ENCODE measurements at places on chromosomes 3 and 15.
A peak's percentile ranks its signal among the peaks of the same experiment; 100 is the strongest.

DNA sequence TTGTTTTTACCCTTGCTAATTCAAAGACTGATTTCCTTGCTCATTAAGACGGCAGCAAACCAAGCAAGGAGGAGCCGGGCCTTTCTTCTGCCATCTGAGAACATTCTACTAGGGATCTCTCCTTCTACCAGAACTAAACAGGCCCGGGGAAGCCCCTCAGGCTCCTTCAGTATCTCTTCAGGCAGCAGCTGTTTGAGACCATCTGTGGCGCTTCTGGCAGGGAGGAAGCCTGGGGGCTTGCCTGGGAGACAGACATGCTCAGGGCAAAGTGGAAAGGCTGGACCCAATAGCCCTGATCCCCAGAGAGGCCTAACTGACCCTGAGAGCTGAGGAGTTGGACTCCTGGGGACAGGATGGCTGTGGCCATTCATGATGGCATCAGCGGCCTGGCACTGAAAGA lies 67.9 kb downstream of the FEM1B start:
- no peak for DNase-seq

GRCh38 chr3:189361103-189361835 lies 189.5 kb downstream of the TPRG1 start:
- DNase-seq: peak; percentile 46

GRCh38 chr3:100993309-100993708 lies at the start of gene ABI3BP:
TSS of gene ABI3BP (minus strand) at chr3:100993421. CDS start at chr3:100993384, 37 bp downstream.
- DNase-seq: peak; percentile 76

DNA sequence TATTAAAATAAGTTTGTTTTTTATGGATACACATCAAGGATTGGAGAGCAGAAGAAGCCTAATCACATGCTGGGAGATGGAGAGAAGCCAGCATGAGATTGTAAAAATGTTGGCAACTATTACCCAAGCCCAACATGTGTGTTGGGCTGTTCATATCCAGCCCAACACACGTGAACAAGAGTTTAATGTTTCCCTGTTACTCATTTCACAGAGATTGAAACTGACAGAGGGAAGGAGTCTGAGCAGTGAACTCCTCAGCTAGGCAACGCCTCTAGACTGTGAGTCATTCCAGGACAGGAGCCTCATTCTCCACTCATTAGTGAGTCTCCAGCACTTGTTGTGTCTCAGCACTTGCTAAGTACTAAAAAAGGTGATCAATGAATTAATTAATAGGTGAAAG lies 43.2 kb upstream of the CMSS1 start:
- peak; percentile 84 for DNase-seq

DNA sequence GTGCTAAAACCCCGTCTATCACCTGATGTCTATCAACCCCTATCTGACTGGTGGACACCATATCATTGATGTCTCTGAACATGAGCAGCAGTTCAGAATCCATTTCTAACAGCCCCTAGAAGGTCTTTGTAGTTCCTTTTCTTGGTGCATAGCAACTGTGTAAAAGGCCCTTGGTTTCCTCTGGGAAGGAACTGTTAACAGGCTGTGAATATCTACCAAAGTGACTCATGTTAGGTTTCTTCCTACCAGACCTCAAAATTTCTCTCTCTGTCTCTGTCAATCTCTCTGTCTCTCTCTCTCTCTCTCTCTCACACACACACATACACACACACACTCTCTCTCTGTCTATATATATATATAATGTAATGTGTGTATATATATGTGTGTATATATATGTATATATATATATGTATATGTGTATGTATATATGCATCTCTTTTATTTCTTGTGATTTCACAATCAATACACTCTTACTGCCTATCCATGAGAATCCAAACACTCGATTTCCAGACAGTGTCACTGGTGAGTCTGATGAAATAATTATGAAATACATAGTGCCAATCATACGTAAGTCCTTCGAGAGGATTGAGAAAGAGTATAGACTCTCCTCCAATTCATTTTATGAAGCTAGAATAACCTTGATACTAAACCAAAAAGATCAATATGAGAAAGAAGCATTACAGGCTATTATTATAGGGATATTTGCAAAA lies 335.9 kb upstream of the SLCO3A1 start:
- peak; percentile 64 for DNase-seq

- peak; percentile 40 for DNase-seq
Measured at GRCh38 chr3:94115482-94115881, 52.6 kb downstream of the NSUN3 start.

DNA sequence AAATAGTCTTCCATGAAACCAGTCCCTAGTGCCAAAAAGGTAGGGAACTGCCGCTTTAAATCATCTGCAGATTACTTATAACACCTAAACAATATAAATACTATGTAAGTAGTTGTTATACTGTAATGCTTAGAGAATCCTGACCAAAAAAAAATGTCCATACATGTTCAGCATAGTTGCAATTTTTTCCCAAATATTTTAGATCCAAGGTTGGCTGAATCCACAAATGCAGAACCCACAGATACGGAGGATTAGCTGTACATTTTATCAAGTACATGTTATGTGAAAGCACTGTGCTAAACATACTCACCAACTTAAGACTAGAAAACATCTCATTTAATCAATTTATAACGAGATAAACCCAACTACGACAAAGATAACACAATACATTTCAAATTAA lies 9.3 kb downstream of the MSL2 start:
- peak; percentile 42 for DNase-seq

GRCh38 chr15:49901321-49901720 lies 217.7 kb downstream of the ATP8B4 start:
- DNase-seq: no peak

DNA sequence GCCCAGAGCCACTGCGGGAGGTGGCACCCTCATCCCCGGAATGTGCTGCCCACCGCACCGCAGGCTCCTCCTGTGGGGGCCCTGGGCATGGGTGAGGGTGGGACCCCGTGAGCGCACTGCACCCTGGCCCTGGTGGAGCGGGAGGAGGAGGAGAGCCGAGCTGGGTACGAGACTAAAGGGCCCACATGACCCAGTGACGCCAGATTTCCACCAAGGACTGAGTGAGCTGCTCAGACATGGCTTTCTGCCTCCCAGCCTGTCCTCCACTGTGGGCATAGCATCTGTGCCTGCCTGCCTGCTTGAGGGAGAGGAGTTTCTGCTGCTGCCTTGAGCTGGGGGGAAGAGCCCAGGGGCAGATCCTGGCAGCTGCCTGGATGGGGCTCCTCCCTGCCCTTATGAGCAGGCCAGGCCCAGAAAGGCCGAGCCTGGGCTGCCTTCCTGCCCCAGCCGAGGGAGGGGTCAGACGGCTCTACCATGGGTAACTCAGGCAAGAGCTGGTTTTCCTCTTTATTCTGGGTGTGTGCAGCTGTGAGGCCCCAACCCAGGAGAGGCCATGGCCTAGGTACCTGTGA lies 88.4 kb downstream of the VGLL4 start:
- no peak for DNase-seq

DNA sequence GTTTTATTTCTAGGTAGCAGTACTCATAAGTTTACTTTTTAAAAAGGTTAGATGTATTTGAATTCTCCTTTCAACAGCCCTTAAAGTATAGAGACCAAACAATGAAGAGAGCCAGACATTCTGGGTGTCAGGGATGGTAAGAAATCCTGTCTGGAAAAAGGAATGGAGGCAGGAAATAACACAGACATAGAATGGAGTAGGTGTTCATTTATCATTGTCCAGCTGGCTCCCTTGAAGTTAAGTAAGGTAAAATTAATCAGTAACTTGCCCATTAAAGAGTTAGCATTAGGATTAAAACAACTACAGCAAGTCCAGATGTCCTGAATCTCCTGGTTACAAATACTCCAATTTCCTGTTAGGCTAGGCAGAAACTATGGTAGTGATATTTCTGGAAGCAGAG lies 13.5 kb upstream of the SUCNR1 start:
- DNase-seq: peak; percentile 82

GRCh38 chr15:51260202-51260601 lies 78.2 kb downstream of the CYP19A1 start:
- DNase-seq: peak; percentile 49

DNA sequence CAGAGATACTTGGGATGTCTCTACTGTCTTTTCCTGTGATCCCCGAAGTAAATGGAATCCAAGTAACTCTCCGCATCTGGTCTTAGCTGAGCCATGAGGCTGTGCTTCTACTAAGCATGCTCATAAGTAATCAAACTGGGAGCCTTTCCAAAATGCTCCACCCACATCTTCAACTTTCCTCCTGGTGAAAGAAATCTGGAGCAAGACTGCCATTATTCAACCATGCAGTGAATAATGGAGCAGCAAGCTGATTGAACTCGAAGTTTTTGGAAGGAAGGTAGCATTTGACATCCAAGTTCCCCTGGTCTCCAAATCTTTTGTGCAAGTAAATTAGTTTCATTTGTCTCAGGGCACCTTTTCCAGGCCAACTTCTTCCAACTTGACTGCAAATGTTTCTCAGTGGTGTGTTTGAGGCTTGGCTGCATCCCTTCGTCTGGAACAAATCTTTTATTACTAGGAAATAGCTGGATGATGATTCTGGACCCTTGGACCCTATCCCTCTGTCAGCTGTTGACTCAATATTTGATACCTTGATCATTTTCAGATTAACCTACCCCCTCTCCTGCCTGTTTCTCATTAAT lies 19.4 kb downstream of the GXYLT2 start:
- DNase-seq: peak; percentile 93

- no peak for DNase-seq
Measured at GRCh38 chr3:143266927-143267326, 147.4 kb downstream of the CHST2 start.

GRCh38 chr3:56857178-56857577 lies 55.4 kb upstream of the ARHGEF3 start:
- no peak for DNase-seq

DNA sequence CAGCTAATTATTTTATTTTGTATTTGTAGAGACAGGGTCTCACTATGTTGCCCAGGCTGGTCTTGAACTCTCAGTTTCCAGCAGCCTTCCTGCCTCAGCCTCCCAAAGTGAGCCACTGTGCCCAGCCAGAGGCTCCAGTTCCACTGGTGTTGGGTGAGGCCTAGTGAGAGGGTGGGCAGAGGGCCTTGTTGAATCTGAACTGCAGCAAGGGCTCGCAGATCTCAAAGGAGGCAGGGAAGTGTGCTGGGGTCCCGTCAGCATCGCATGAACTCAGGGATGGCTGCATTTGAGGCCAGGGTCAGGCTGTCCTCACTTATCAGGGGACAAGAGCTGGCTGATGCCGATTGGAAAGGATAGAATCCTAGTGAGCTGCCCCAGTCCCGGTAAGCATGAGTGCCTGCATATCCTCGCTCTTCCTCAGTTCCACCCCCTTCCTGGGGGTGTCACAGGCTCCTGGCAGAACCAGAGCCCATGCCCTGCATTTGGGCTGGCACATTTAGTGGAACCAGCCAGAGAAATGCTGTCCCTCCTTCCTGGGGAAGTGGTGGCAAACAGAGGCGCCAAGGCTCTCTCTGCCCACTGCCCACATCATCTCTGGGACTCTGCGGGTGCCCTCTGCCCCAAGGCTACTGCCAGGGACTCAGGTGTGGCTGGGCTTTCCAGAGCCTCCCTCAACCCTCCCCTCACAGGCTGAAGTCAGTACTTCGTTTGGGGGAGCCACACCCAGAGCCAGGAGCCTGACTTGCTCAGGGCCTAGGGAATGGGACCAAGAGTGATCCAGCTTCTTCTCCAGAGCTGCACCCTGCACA lies 24.1 kb downstream of the ALS2CL start:
- DNase-seq: no peak

DNA sequence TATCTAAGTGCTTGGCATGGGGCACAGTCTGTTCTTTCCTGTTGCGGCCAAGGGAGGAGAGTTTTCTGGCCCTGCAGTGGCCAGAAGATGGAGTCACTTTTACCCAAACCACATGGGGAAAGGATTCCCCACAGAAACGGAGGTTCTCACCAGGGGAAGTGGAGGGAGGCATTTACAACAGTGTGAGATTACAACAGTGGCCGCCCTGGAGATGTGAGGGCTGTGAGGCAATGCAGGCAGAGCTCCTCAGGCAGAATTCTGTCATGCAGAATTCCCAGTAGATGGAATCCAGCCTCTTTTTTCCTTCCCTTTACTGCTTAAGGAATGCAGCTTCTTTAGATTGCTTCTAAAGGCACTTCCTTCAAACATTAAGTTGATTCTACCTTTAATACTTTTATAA lies 83.1 kb downstream of the CACNA1D start:
- no peak for DNase-seq

DNA sequence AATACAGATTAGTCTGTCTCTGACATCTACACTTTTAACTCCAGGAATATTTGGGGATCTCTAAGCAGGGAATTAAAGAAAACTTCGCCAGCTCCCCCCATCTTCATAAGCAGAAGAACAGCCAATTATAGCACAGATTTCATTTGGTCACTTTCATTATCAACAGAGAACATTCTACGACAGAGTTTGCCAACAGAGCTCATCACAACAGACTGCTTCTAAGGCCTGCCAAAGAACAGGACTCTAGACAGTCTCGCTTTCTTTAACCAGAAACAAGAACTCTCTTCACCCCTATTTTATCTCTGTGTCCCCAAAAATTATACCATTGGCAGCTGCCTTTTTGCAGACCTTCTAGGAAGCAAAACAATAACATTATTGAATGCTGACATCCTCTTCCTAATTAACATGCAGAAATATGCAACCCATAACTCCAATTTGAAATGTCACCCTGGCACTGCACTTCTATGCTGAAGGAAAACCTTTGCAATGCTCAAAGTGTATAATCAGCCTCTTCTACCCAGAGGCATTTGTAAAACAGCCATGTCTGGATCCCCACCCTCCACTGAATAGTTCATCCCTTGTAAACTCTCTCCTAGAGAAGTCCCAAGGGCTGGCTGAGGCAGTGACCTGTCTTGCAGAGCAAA lies 552.8 kb downstream of the MAGI1 start:
- no peak for DNase-seq

DNA sequence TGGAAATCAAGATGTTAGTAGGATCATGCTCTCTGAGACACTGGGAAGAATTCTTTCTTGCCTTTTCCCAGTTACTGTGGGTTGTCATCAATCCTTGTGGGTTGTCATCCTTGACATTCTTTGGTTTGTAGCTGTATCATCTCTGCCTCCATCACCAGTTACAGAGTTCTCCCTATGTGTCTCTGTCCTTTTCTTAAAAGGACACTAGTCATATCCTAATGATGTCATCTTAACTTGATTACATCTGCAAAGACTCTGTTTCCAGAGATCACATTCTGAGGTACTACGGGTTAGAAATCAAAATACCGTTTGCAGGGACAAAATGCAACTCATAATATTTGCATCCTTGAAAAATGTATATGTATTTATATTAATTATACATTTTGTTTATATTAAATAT lies 500.4 kb downstream of the ZBBX start:
- DNase-seq: no peak

- DNase-seq: no peak
Measured at GRCh38 chr3:53092216-53092615, 38.0 kb downstream of the RFT1 start.

GRCh38 chr15:69185706-69186105 lies 25.3 kb downstream of the GLCE start:
- no peak for DNase-seq

Measured in astrocyte (in vitro differentiated cells and primary cell).